ENCODE measurements at places on chromosomes 5 and 9.
A peak's percentile ranks its signal among the peaks of the same experiment; 100 is the strongest.

- DNase-seq: no peak
Observed at GRCh38 chr5:111394586-111394985, 117.7 kb downstream of the STARD4 start.

- no peak for DNase-seq
Observed at GRCh38 chr9:3963643-3964369, 336.1 kb downstream of the GLIS3 start.

GRCh38 chr5:45277860-45278259, 418.3 kb downstream of the HCN1 start:
- DNase-seq: no peak

DNA sequence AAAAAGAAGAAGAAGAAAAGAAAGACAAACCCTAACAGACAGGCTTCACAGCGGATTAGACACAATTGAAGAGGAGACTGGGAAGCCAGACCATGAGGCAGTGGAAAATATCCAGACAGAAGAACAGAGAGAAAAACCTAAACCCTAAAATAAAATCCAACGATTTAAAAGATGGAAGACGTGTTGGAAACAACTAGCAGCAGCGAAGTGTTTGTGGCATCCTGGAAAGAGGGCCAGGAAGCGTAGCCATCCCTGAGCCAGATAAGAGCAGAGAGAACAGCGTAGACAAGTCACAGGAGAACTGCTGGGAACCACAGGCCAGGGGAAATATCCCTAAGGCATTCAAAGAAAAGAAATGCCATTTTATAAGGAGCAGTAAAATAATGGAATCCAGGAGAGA, 39.7 kb upstream of the NKD2 start:
- no peak for DNase-seq

DNA sequence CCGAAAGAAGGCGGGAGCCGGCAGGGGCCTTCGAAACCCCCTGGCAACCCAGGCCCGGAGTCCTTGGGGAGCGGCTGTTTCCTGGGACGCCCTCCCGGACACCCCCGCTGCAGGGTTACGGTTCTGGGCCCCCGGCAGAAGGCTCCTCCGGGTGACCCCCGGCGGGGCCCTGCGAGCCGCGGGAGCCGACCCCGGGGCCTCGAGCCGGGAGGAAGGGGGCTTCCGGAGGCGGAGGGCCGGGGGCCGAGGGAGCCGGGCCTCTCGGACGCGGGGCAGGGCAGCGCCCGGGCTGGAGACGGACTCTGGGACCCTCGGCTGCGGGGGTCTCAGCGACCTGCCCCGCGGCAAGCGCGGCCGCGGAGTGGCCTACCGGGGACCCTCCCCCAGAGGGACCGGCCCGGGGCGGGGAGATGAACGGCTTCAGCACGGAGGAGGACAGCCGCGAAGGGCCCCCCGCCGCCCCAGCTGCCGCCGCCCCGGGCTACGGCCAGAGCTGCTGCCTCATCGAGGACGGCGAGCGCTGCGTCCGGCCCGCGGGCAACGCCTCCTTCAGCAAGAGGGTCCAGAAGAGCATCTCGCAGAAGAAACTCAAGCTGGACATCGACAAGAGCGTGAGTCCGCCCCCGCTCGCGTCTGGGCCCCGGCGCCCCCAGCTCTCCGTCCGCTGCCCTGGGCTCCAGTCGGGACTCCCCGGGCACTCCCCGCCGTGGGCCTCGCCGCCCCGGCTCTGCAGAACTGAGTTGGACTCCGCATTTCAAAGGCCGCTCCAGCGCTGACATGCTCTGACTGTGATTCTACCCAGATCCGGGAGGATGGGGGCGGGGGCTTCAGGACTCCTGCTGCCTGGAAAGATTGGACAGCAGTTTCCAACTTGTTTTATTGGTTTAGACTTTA, 645 bp downstream of the SAP30L start:
- peak; percentile 63 for DNase-seq

GRCh38 chr5:83662558-83662957, 58.1 kb downstream of the HAPLN1 start:
- no peak for DNase-seq

- DNase-seq: no peak
Observed at GRCh38 chr5:156432830-156433105, 105.8 kb downstream of the SGCD start.

DNA sequence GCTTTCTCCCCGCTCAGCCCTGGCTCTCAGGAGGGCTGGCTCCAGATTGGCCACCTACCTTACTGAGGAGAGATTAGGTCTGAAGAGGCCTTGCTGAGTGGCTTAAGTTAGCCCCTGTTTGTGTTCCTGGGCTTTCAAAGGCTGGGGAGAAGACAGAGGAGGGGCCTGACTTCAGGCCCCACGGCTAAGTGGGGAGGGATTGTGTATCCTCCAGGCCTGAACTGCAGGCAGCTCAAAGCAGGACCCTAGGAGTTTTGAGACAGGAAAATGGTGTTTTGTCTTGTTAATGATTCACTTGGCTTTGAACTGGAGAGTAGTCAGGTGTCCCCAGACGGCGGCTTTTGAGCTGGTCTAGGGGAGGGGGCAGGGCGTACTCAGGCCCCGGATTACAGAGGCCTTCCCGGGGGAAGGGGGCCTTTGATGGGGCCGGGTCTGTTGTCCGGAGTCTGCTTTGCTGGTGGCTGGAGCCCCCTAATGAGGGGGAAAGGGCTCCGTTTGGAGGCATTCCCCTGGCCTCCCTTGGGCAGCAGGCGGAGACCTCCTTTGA, 162.0 kb upstream of the SMIM23 start:
- no peak for DNase-seq

GRCh38 chr9:124350494-124351263, 64.6 kb downstream of the PSMB7 start:
- no peak for DNase-seq

GRCh38 chr9:84140535-84141101, 160.0 kb downstream of the RMI1 start:
- peak; percentile 35 for DNase-seq

- DNase-seq: no peak
Observed at GRCh38 chr5:169270827-169271226, 30.1 kb downstream of the SLIT3 start.

DNA sequence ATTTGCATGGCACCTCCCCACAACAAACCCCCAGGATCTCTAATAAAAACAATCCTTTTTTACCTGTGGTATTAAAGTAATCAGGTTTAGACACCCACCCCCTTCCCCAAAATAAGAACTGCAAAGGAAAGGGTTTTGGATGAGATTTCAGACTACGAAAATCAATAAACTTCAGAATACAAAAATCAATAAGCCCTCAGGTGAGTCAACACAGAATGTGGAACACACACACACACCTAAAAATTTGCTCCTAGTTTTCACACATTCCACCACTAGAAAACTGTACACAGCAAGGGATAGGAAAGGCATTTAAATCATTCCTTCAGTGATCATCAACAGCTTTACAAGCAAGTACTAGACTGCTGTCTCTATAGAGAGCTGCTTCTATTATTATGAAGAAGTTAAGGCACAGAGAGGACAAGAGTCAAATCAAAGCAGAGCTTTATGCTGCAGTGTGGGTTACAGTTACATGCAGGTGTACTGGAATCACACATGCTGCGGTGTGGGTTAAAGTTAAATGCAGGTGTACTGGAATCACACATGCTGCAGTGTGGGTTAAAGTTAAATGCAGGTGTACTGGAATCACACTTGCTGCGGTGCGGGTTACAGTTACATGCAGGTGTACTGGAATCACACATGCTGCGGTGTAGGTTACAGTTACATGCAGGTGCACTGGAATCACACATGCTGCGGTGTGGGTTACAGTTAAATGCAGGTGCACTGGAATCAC, 36.3 kb downstream of the PFDN1 start:
- no peak for DNase-seq

GRCh38 chr5:132653716-132654115, 4.3 kb upstream of the IL13 start:
- DNase-seq: no peak

- no peak for DNase-seq
Observed at GRCh38 chr5:131242728-131243255, 21.1 kb upstream of the CDC42SE2 start.

DNA sequence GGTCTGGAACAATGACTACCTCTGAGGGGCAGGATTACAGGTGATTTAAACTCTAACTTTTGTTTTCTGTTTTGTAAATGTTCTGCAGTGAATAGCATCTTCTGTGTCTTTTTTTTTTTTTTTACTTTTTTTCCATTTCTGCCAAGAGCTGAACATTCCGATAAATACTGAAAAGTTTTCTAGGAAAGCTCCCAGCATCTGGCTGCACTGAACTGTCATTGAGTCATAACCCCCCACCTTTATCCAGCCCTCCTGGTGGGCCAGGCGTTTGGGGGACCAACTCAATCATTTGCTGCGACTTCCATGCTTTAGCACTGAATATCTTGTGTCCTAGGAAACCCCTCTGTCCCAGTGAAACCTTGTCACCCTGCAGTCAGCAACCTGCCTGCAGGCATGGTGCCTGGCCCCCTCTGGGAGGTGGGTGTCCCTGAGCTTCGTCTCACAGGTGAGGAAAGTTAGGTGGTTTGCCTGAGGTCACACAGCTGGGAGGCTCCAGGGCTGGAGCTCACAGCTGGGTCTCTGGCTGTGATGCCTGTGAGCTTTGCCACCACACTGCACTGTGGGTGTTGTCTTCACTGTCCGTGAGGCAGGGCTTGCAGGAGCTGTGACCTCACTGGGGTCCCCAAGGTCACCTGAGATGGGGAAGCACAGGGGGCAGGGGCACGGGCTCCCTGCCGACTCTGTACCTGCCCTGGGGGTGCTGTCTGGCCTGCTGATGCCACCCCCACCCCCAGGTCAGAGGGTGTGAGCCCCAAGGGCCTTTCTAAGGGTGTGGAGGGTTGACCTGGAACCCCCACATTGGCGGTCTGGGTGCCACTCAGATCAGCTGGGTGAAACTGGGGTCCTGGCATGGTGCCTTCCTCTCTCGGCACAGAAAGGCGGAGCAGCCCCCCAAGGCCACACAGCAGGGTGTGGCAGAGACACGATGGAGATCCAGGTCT, 14.1 kb downstream of the PLPP7 start:
- no peak for DNase-seq

DNA sequence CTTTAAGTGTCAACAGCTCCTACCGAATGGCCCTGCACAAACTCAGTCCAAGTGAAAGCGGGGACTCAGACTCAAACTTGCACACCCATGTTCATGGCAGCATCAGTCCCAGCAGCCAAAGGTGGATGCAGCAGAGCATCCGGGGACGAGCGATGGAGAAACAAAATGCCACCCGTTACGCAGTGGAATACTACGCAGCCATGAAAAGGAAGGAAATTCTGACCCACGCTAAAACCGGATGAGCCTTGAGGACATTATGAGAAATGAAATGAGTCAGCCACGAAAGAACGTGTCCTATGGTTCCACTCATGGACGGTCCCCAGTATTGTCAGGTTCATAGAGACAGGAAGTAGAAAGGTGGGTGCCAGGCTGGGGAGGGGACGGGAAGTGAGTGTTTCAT, 48.6 kb upstream of the NOTCH1 start:
- DNase-seq: no peak

- no peak for DNase-seq
Observed at GRCh38 chr5:142829801-142830220, 59.6 kb downstream of the ARHGAP26 start.

DNA sequence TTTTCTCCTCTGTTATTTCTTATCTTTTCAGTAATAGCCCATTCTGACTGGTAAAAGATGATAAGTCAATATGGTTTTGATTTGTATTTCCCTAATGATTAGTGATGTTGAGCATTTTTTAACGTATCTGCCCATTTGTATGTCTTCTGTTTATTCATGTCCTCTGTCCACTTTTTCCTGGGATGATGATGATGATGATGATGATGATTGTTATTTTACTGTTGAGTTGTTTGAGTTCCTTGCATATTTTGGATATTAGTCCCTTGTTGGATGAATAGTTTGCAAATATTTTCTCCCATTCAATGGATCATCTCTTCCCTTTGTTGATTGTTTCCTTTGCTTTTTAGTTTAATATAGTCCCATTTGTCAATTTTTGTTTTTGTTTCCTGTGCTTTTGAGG, 27.0 kb downstream of the UTP15 start:
- no peak for DNase-seq

- DNase-seq: no peak
Observed at GRCh38 chr5:8765886-8766285, 780.0 kb downstream of the SEMA5A start.

- DNase-seq: no peak
Observed at GRCh38 chr9:132062806-132063205, 16.9 kb downstream of the MED27 start.

GRCh38 chr5:21918451-21918850, 934.7 kb downstream of the CDH12 start:
- DNase-seq: no peak

DNA sequence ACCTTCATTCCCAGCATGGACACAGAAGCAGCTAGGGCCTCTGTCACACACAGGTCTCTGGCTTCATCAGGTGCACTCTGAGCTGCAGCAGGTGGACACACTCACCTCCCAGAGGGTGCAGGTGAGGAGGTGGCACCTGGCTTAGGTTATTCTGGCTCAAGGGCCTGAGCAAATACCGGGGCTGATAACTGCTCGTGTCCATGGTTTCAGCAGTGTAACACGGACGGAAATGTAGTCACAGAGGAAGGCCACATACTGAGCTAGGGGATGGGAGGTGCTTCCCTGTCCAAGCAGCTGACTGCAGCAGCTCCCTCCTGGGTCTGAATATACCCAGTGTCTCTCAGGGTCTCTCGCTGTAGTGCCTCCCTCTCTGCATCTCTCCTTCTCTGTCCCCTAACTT, 5.7 kb downstream of the PHF2 start:
- DNase-seq: peak; percentile 12

DNA sequence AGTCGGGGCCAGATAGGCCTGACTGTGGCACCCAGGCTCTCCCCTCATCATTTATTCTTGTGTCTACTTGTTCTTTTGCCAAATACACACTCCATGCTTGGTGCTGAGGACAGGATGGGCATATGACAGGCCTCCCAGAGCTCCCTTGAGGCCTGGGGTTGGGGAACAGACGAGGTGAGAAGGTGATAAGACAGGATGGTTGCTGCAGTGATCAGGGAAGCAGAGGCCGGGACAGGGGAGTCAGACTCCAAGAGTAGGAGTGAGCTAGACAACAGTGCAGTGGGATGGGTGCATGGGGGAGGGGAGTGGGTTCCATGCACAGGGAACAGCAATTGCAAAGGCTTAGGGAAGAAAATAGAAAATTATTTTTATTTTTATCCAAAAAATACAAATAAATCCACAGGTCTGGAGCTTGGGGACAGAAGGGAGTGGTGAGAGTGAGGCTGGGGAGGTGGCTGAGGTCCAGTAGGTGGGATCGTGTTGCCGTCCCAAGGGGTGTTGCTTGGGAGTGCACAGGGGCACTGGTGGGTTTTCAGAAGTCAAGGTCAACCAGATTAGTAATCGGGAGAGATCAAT, 3.4 kb upstream of the AMBP start:
- no peak for DNase-seq

GRCh38 chr9:135647884-135648283, 8.5 kb upstream of the GLT6D1 start:
- DNase-seq: no peak

DNA sequence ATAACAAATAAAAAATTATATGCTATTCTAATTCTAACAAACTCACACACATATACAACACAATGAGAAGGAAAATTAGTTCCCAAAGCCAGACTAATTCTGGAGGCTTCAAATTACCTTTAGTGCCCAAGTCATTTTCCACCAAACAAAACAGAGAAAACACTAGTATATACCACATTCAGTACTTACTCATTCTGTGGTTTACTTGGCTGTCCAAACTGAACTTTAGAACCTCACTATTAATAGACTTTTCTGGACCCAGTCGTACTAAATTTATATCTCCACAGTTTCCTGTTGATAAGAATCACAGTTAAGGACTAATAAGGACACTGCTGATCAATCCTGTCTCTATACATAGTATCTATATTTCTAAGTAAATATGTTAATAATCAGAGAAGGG, 66.4 kb downstream of the SETX start:
- DNase-seq: no peak
